Vagina (tissue), 2 donors: ENCODE measurements at places on chromosomes 1 and 21.

DNA sequence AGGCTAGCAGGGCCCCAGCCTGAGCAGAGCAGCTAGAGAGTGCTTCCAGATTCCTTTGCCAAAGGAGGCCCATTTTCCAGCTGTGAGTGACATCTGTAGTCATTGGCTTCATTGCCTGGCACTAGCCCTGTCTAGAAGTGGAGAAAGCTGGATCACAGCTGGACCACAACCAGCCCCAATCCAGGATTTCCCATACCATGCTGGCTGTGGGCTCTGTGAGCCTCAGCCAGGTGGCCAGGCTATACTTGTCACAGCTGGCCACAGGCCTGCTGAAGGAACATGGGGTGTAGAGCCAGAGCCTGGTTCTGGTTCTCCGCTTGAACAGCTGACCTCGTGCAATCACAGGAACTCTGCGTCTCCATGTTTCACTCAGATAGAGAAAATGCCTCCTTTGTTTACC lies 36.6 kb downstream of the RIMKLA start:
- H3K36me3 ChIP-seq: no peaks in the 10 kb centered on the region
- no peak overlapping the region for H3K27ac ChIP-seq
- H3K27me3 ChIP-seq: no peaks in the 10 kb centered on the region

DNA sequence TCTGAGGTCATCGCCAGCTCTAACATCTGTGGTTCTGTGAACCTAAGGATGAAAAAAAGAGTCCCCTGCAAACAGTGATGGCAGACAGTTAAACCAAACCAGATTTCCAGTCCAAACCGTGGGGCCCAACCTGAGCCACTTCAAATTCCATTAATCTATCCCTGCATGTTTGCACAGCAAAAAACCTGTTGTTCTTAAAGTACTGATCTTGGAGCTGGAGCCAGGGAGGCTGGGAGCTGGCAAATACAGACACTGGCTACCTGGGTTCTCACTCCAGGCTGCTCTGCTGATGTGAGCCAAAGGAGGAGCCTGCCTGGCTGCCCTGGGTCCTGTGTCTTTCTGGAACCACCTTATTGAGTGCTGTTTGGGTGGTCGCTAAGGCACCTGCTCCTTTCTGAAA lies 16.4 kb downstream of the LDLRAD1 start:
- H3K27ac ChIP-seq: no peak overlapping the region
- DNase-seq: no peak
- H3K27me3 ChIP-seq: no peaks in the 10 kb centered on the region
- no peak overlapping the region for H3K4me3 ChIP-seq
- no peaks in the 10 kb centered on the region for H3K4me1 ChIP-seq
- H3K36me3 ChIP-seq: no peaks in the 10 kb centered on the region

DNA sequence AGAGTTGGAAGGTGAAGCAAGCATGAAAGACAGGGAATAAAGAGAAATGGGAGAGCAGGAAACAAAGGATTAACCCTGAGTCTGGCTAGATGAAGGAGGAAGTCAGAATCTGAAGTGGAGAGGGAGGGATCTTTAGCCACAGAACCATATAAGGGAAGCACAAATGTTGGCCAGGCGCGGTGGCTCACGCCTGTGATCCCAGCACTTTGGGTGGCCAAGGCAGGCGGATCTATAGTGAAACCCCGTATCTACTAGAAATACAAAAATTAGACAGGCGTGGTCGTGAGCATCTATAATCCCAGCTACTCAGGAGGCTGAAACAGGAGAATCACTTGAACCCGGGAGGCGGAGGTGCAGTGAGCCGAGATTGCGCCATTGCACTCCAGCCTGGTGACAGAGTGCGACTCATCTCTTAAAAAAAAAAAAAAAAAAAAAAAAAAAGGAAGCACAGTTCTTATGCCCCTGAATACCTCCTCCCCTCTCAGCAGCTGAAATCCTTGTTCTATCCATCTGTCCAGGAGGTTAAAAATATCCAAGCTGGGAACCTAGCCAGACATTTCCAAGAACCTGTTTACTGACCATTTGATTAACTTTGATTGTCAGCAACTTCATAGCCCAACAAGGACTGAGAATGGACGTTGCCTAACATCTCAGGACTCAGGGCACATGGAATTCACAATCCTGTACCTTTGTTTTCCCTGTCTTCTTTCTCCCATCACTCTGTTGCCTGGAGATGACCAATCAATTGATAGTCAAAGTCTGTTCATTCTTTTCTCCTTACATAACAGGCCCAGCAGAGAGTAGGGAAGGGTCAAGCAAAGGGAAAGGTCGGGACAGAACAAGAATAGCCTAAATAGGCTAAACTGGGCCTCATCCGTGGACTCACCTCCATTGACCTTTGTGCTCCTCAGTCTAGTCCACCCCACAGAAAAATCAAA lies 10.6 kb downstream of the TXNIP start:
- no peaks in the 10 kb centered on the region for H3K27me3 ChIP-seq
- H3K27ac ChIP-seq: peak overlapping the region; percentile 83
- no peak for DNase-seq
- peaks cover 41% of the 10 kb centered on the region for H3K4me1 ChIP-seq
- no peak overlapping the region for H3K4me3 ChIP-seq

DNA sequence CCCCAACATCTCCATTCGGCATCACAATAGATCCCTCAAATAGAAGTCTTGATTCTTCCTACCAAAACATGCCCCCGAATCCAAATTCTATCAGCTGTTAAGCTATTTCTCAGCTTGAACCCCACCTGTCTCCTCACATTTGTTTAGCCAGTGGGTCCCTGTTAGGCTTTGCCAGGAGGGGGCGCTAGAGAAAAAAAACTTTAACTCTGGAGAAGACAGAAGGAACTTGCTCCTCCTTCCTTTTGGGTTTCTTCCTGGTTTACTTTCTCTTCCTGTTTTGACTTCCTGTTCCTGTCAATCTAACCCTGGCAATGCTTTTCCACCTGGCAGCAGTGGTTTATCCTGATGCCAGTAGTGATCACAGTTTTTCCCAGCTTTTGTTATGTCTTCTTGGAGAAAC lies 95.6 kb upstream of the KCNK1 start:
- no peaks in the 10 kb centered on the region for H3K4me1 ChIP-seq
- H3K27me3 ChIP-seq: no peaks in the 10 kb centered on the region
- H3K36me3 ChIP-seq: no peaks in the 10 kb centered on the region
- H3K27ac ChIP-seq: no peak overlapping the region
- H3K4me3 ChIP-seq: no peak overlapping the region

DNA sequence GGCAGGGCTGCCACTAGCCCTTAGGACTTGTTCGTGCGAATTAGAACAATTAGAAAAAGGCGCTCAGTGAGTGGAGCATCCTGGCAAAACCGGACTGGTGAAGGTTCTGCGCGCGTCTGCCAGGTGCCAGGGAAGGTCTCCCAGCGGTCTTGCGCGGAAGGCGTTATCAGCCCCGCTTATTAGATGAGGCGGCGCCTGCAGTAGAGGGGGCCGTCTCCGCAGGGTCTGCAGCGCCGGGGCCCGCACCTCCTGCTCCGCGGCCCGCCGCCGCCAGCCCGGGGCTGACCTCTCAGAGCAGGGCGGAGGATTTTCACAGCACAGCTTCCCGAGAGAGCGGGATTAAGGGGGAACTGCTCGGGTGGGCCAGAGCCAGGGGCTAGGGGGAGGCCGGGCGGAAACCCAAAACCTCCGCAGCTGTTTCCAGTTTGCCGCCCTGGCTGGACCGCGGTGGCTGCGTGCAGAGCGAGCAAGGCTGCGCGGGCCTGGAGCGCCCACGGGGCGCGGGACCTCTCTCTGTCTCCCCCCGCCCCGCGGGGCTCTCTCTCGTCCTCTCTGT lies 155.2 kb downstream of the FOXD2 start:
- H3K36me3 ChIP-seq: no peaks in the 10 kb centered on the region
- no peak for DNase-seq
- no peaks in the 10 kb centered on the region for H3K27me3 ChIP-seq

DNA sequence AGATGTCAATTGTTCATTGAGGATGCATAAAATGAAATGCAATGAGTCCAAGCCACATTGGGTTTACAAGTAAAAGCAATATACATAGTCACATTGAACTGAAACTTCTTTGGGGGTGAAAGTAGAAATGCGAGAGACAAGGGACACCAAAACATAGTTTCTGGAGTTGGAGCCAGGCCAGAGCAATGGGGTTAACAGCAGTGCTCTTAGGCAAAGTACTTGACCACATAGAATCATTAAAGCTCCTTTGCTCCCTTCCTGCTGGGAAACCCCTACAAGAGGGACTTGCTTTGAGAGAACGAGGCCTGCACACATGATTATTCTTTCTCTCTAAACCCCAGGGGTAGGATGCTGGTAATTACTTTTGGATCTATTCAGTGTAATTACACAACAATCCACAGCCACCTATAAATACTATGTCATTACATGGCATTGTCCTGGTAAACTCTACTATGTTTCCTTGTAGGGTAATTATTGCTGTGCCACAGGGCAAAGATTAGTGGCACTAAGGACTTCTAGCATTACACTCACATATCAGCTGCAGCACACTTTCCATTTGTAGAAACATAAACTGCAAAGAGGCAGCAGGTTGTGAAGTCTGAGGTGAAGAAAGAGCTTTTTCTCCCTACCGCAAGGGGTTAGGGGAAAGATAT lies 421.6 kb upstream of the PBX1 start:
- H3K4me3 ChIP-seq: no peak overlapping the region
- H3K27me3 ChIP-seq: no peaks in the 10 kb centered on the region
- no peaks in the 10 kb centered on the region for H3K36me3 ChIP-seq
- DNase-seq: no peak
- no peaks in the 10 kb centered on the region for H3K4me1 ChIP-seq

GRCh38 chr1:22955146-22955545 lies 17.5 kb downstream of the LACTBL1 start:
- no peaks in the 10 kb centered on the region for H3K36me3 ChIP-seq
- no peak for DNase-seq
- H3K27ac ChIP-seq: no peak overlapping the region
- H3K27me3 ChIP-seq: peaks cover 8% of the 10 kb centered on the region

DNA sequence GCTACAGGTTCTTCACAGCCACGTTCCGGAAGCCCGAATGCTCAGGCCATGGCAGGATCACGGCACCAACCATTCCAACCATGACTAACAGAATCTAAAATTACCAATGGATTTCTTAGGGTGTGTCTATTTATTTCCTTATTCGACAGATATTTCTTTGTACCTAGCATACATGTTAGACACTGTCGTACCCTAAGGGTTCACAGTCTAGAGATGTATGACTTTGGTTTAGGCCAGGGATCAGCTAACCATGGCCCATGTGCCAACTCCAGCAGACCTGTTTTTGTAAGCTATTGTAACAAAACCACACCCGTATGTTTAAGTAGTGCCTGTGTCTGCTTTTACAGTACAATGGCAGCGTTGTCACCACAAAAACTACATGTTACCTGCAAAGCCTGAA lies 167.0 kb downstream of the NR5A2 start:
- no peak overlapping the region for H3K4me3 ChIP-seq
- H3K4me1 ChIP-seq: no peaks in the 10 kb centered on the region
- DNase-seq: no peak
- no peak overlapping the region for H3K27ac ChIP-seq
- no peaks in the 10 kb centered on the region for H3K36me3 ChIP-seq
- no peaks in the 10 kb centered on the region for H3K27me3 ChIP-seq

- H3K27me3 ChIP-seq: no peaks in the 10 kb centered on the region
- H3K4me1 ChIP-seq: no peaks in the 10 kb centered on the region
- no peak overlapping the region for H3K27ac ChIP-seq
- H3K4me3 ChIP-seq: no peak overlapping the region
- no peaks in the 10 kb centered on the region for H3K36me3 ChIP-seq
These were observed 93.7 kb upstream of the ETS2 start for GRCh38 chr21:38712071-38712470.

DNA sequence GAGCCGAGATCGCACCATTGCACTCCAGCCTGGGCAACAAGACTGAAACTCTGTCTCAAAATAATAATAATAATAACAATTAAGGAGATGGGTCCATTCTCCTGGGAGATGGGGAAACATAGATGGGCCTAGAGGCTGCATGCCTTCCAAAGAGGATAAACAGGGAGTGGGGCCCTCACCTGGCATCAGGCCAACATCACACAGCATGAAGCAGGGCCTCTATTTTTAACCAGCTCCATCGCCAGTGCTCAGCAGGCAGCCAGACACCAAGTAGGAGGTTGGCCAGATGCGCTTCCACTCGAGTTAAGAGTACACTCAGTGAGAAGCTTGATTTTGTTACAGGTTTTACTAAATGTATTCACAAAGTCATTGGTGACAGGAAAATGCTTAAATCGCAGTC lies 352.0 kb downstream of the RRAGC start:
- no peaks in the 10 kb centered on the region for H3K36me3 ChIP-seq
- DNase-seq: no peak
- peaks cover 11% of the 10 kb centered on the region for H3K4me1 ChIP-seq
- H3K27me3 ChIP-seq: no peaks in the 10 kb centered on the region

DNA sequence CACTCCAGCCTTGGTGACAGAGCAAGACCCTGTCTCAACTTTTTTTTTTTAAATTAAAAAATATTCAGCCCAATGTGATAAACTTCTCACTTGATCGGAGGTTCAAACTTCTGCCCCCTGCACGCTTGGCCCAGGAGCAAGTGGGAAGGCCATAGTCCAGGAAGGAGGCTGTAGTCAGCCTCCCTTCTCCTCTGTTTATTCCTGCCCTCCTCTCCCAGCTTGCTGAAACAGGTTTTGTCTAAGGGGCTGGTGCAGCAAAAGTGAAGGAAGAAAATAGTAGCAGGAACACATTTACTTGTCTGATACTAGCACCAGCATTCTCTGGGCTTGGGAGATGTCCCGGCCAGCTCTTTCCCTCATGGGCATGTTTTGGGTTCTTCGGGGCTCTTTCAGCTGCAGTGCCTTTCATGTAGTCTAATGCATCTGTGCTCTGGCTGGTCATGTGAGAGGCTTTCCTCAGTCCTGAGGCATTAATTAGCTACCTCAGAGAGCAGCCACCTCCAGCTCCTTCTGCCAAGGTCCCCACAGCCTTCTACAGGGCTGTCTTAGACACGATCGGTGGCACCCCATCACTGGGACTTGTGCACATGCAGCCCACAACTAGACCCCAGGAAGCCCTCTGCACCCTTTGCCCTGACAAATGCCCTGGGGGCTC lies 12.9 kb downstream of the SLC44A3 start:
- DNase-seq: no peak
- H3K27ac ChIP-seq: no peak overlapping the region
- no peaks in the 10 kb centered on the region for H3K27me3 ChIP-seq
- no peaks in the 10 kb centered on the region for H3K36me3 ChIP-seq
